Lung (tissue), 17 donors: ENCODE measurements at places on chromosomes 11 and 22. TPM values are rescaled to one million over a fixed set of nuclear protein-coding genes. Genes with fewer than 3 reads are reported as not detected.

GRCh38 chr11:108498046-108498815, at the start of gene POGLUT3:
Gene POGLUT3 (minus strand): TSS chr11:108498384. CDS start chr11:108498366, 18 bp downstream.
- H3K4me1 ChIP-seq, result peaks cover 3% of the 10 kb centered on the region
- peak within 1 kb of the TSS; percentile 98 for H3K27ac ChIP-seq
- no peaks in the 10 kb centered on the region for H3K36me3 ChIP-seq
- peak; percentile 82 for DNase-seq
- peak within 1 kb of the TSS; percentile 70 for H3K4me3 ChIP-seq

The SULT4A1 gene
- total RNA-seq, result 0.31 TPM

GRCh38 chr11:61110255-61111049, 8.2 kb downstream of the CD5 start:
- DNase-seq, result no peak
- no peaks in the 10 kb centered on the region for H3K4me1 ChIP-seq
- H3K4me3 ChIP-seq, result no peak overlapping the region

GRCh38 chr11:106785913-106786650, 232.2 kb downstream of the GUCY1A2 start:
- peak; percentile 63 for DNase-seq
- H3K36me3 ChIP-seq, result no peaks in the 10 kb centered on the region
- no peaks in the 10 kb centered on the region for H3K4me1 ChIP-seq

The ADAMTS8 gene
- total RNA-seq, result 11.3 TPM

DNA sequence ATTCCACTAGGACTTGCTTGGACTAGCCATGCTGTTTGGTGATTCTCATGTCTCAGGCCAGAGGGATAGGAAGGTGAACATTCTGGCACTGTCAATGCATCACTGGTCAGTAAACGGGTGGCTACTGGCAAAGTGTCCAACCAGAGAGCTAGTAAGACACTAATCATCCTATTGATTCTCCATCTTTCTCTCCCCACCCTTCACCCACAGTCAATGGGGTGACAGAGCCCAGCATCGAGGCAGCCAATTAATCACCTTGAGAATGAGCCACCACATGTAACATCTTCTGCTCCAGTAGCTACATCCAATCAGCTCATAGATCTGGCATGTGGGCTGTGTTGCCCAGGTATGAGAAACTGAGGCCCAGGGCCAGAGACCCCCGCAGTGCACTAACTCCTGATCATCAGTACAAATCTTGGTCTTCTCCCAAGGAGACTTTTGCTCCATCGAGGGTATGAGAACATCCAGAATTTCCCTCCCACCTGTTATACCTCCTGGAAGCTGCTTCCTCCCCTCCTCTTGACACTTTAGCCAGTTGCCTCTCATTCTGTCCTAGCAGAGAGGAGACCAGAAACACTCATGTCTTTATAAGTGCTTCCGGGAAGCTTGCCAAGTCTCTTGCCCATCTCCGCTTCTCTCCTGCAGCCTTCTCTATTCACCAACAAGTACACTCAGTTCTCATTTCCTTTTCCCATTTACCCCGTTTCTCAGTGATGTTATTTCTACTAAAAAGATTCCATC, 17.0 kb downstream of the HTR3A start:
- no peak for DNase-seq
- no peaks in the 10 kb centered on the region for H3K36me3 ChIP-seq
- H3K27ac ChIP-seq, result no peak overlapping the region
- H3K4me1 ChIP-seq, result no peaks in the 10 kb centered on the region
- no peaks in the 10 kb centered on the region for H3K27me3 ChIP-seq
- no peak overlapping the region for H3K4me3 ChIP-seq
